ENCODE measurements at places on chromosomes 3 and 15.
A peak's percentile ranks its signal among the peaks of the same experiment; 100 is the strongest.

DNA sequence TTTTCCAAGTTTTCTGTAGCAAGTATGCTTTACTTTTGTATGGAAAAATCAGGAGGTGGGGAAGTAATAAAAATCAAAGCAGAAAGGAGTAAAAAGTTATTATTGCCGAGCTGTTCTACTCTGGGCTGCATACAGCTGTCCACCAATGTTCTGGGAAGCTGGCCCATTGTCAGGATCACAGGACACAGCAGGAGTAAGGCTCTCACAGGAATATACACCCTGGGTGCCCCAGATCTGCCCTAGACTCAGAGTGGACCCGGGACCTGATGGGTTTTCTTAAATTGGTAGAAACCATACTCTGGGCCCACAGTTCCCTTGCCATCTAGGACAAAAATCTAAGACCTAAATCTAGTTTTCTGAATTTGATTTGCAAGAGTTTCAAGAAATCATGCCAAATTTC is 60.4 kb downstream of the TNIK start:
- no peak for DNase-seq

DNA sequence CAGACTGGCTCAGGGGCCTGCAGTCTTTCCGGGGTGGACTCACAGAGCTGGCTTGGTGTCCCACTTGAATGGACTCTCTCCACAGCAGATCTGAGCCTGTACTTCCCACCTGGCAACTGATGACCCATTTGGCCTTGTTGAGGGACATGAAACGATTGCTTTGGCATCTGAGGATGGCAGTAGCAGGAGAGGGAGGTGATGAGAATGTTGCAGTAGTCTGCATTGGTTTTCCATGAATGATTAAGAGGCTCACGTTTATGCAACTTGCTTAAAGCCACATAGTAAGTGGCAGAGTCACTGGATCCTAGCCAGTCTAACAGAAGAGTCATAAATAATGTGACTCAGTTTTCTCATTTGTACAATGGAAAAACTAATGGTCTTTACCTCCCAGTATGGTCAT is 21.9 kb downstream of the IL20RB start:
- DNase-seq: no peak

DNA sequence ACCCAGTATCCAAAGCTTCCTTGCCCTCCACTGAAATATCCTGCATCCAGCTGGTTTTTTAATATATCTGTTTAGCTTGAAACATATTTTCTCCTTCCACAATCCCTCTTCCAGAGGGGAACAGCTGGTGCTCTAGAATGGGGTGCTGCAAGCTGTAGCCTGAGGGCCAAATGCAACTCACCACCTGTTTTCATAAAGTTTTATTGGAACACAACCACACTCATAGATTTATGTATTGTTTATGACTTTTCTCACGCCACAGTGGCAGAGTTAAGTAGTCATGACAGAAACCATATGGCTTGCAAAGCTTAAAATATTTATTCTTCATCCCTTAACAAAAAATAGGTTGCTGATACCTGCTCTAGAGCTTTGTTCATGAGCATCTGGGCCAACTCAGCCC is 298.7 kb downstream of the CLSTN2 start:
- DNase-seq: no peak

- no peak for DNase-seq
Observed at GRCh38 chr15:62219799-62220198, 54.7 kb upstream of the C2CD4B start.

GRCh38 chr3:17964108-17964507 is 221.7 kb upstream of the TBC1D5 start:
- DNase-seq: peak; percentile 21

GRCh38 chr3:178083906-178084866 is 452.1 kb upstream of the KCNMB2 start:
- DNase-seq: no peak

DNA sequence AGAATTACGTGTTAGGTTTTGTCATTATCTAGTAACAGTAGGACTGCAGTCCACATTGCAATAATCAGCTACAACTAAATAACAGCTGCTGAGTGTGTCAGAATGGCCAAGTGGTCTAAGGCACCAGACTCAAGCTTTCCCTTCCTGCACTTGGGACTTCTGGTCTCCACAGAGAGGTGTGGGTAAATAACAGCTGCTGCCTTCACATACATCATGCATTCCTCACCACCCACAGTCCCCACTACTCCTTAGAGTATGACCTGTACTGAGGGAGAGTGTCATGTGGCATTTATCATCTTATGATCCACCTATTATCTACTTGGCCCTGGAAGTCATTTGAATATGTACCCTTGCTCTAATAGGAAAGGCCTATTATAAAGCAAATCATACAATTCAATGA is 22.2 kb upstream of the ZMAT3 start:
- DNase-seq: no peak

GRCh38 chr3:182795389-182795782 is 2.1 kb downstream of the ATP11B start:
- peak; percentile 45 for DNase-seq

GRCh38 chr3:184186184-184186901 is at the start of gene ABCF3:
ABCF3 (plus strand) TSS chr3:184186199; CDS start chr3:184186208, 9 bp downstream.
- DNase-seq: no peak

DNA sequence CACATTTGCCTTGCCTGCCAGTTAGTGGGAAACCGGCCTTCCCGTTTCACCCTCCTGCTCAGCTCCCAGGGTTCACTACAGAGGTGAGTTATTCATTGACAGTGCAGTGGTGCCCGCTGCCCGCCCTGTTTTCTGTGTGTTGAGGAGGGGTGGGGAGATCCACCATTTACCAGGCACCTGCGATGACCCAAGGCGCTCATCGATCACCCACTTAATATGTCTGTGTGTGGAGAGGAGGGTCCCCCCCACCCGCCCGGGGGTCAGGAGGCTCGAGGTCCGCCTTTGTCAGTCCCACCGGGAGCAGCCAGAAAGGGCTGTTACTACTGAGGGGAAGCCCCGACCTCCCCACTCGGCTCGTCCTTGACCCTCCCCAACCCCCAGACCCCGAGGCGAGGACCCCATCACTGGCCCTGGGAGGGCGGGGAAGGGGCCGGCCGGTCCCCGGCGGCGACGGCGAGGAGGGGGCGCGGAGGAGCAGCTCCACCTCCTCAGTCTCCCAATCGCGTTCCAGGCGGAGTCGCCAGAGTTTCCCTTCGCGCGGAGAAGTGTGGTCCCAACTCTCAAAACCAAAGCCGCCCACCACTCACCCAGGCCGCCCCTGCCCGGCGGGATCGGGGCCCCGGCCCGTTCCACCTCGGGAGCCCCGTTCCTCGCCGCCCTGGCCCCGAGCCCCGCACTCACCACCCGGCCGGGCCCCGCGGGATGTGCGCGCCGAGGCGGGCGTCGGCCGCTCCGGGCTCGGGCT is 1.1 kb downstream of the PLXNB1 start:
- no peak for DNase-seq

- no peak for DNase-seq
Observed at GRCh38 chr3:81554388-81554787, 207.1 kb downstream of the GBE1 start.

DNA sequence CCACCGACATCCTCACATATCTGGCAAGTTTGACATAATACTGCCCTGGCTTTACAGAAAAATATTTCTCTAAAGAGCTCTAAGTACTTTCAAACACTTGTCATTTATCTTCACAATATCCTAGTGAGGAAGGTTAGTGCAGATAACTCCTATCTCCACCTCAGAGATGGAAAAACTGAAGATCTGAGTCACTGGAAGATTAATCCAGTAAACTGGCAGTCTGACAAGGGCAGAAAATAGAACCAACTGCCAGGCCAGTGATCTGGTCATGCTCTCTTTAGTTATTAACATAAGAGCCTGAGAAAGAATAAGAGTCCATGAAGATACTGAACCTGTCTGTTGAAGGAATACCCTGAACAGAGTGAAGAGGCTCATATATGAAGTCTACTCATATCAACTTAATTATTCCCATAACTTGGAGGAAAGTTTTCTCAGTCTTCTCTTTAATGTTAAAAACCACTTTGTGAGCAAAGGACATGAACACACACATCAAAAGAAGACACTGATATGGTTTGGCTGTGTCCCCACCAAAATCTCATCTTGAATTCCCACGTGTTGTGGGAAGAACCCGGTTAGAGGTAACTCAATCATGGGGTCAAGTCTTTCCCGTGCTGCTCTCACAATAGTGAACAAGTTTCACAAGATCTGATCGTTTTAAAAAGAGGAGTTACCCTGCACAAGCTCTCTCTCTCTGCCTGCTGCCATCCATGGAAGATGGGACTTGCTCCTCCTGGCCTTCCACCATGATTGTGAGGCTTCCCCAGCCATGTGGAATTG is 61.4 kb downstream of the GOLIM4 start:
- DNase-seq: no peak

DNA sequence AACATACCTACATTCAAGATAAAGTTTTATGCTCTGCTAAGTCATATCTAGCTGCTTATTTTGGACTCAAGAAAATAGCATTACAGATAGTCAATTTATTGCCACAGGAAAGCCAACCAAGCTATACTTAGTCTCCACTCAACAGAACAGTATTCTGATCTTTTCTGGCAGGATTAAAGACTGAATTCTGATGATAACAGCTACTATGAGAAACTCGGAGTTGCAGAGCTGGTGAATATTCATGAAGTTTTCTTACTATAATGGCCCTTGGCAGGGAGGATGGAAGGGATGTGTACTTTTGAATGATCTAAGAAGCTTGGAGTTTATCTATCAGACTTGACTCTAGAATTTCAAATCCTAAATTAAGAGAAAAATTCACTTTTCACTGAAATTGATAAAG is 237.7 kb downstream of the CTNNB1 start:
- DNase-seq: no peak

DNA sequence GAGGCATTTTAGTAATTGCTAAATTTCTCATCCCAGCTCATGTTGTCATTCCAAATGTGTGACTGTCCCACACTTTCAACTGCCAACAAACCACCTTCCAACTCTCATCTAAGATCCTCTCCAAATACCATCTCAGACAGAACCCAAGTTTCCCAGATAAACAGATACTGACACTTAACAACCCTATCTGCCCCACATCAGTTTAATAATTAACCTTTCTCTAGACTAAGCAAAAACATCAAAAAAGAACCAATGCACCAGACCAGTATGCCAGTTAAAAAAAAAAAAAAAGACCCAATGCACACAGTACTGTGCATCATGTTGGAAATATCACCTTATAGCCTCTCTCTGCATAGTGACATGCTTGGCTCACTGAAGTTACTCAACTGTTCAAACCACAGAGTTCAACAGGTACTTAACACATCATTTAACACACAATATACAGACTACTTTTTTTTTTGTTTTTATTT is 5.5 kb downstream of the SFMBT1 start:
- no peak for DNase-seq
